ENCODE measurements at places on chromosomes 13 and 19.

- no peak for DNase-seq
Measured at GRCh38 chr19:10033614-10034013, 20.3 kb downstream of the RDH8 start.

GRCh38 chr19:55258476-55258827 is 365 bp downstream of the PPP6R1 start:
- peak; percentile 62 for DNase-seq

GRCh38 chr13:76993021-76993420 is 1.1 kb downstream of the CLN5 start:
- no peak for DNase-seq

- DNase-seq, result peak; percentile 52
Measured at GRCh38 chr19:36009220-36009619, 607 bp upstream of the SYNE4 start.

- DNase-seq, result no peak
Measured at GRCh38 chr13:113033054-113033850, 64.2 kb downstream of the MCF2L start.

GRCh38 chr13:98919566-98919965 is 58.3 kb downstream of the DOCK9 start:
- peak; percentile 27 for DNase-seq

DNA sequence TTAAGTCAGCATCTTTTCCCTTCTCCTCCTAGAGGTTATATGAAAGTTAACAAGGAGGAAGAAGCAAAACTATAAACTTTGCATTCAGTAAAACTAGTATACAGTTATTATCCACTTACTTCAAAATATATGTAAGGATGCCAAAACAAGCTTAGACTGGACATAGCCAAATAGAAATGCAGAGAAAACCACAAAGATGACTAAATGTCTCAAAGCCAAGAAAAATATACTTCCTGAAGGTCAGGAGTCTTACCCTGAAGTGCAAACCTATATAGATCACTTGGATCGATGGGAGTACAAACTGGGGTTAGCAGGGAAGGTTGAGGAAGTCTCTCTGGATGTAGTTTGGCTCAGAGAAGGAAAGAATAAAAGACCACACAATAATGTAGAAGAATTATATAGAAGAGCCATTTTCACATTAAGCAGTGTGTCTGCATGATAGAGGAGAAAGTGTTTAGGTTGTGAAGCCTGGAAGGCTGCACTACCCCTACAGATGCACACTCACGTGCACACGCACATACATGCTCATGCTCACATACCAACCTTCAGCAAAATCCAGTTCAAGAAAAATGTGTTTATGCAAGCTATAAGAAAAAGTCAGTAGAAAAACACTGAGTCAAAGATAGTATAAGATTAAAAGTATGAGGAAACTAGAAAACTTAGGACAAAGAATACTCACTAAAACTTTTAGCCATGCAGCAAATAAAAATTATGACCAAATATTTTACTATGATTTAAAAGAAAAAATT is 112.1 kb upstream of the RXFP2 start:
- DNase-seq, result no peak

DNA sequence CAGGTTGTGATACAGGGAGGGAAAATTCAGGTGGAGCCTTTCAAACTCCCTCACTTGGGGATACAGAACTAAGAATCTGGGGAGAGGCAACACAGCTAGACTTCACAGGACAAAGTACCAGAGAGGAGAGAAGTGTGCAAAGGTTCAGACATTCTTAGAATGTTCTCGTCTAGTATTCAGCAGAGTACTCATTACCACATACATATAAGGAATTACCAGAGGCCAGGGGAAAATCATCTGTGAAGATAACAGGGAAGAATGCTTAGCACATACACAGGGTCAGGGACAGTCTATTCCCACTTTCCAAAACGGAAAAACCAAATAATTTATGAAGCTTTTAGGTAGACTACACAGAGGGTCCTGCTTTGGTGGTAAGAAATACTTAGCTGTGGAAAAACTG is 58.1 kb downstream of the TRPC4 start:
- no peak for DNase-seq

- DNase-seq, result no peak
Measured at GRCh38 chr13:31891472-31891871, 140.1 kb upstream of the FRY start.

- DNase-seq, result no peak
Measured at GRCh38 chr13:80030491-80030890, 310.4 kb downstream of the SPRY2 start.

GRCh38 chr19:1465191-1466016 is 13.6 kb downstream of the C19orf25 start:
- no peak for DNase-seq

GRCh38 chr13:50366488-50367174 is 351.4 kb downstream of the KCNRG start:
- peak; percentile 29 for DNase-seq

GRCh38 chr13:99034333-99035085 is 56.6 kb upstream of the DOCK9 start:
- no peak for DNase-seq

GRCh38 chr19:33628921-33629825 is 7.4 kb downstream of the CHST8 start:
- DNase-seq, result no peak

- DNase-seq, result no peak
Measured at GRCh38 chr13:81697826-81698225, 1356.9 kb upstream of the SPRY2 start.

Data from stimulated activated CD4-positive, alpha-beta T cell treated with anti-CD3 and anti-CD28 coated beads, Interleukin-2, amount 100 ng/mL, for 24 hours (primary cell).